ENCODE measurements at places on chromosomes 11 and 22.

DNA sequence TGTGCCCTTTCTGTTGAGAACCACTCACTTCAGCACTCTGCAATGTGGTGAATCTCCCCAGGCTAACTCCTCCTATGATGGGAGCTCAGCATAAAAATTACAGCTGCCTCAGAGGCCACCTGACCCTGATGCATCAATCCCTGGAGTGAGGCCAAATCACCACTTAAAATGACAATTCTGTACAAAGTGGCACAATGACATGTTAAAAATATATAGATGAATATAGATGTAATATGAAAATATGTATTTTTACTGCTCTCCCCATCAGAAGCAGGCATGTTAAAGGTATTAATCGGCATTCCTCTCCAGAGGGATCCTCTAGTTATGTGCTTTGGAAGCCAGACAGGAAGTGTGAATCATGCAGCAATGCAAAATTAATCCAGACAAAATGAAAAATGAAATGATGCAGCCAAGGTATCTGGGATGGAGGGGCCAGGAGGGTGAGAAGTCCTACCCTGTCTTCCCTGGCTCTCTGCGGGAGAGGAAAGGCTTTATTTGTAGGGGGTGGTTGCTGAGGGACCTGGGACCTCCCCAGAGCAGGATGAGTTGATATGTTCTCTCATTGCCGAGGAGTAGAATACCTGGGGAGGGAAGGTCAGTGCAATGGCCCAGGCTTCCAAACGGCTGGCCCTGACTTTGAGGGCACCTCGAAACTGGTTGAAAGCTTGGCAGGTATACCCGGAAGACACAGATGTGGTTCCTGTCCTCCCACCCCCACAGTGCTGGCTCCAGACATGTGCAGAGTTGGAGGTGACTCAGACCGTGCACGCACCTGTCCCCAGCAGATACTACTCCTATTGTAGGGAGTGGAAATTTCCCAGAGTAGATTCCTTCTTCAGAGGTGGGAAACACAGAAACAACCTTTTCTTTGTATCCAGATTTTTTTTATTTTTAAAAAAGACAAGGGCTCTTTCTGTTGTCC lies 347.9 kb upstream of the NCAM1 start:
- DNase-seq = no peak

- no peak for DNase-seq
These were observed 20.4 kb downstream of the CSF2RB start for GRCh38 chr22:36933629-36934417.

GRCh38 chr22:27620367-27621154 lies 181.0 kb downstream of the MN1 start:
- DNase-seq = no peak

- DNase-seq = no peak
These were observed 56.2 kb downstream of the SBF1 start for GRCh38 chr22:50418624-50419023.

- DNase-seq = no peak
These were observed 119.5 kb upstream of the LMO1 start for GRCh38 chr11:8383227-8383626.

- DNase-seq = no peak
These were observed 1.8 kb downstream of the SERGEF start for GRCh38 chr11:18010977-18011586.

DNA sequence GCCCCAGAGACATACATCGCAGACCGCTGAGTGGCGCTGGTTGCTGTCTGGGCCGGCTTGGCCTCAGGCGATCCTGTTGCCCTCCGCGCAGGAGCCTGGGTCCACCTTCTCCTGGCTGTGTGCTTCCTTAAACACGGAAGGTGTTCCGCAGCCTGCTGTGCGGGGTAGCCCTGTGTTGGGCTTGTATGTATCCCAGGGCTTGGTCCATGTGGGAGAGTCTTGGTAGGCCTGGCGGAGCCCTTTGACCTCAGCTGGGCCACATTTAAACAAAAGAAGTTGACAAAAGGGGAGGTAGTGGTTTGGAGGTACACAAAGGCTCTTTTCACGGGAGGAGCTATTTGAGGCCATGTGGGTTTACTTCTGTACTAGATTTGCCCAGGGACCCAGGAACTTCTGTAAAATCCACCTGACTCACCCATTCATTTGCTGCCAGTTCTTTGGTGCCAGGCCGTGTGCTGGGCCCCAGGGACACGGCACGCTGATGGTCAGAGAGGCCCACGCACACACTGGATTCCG lies 11.0 kb upstream of the GRAMD4 start:
- no peak for DNase-seq

GRCh38 chr11:47409440-47410369 lies 1.3 kb downstream of the SLC39A13 start:
- no peak for DNase-seq

- DNase-seq = no peak
These were observed 680.5 kb downstream of the BRD1 start for GRCh38 chr22:49147171-49147570.

GRCh38 chr11:68266936-68267880 lies 4.6 kb downstream of the C11orf24 start:
- no peak for DNase-seq

GRCh38 chr11:78548911-78549590 lies 25.6 kb downstream of the NARS2 start:
- no peak for DNase-seq

DNA sequence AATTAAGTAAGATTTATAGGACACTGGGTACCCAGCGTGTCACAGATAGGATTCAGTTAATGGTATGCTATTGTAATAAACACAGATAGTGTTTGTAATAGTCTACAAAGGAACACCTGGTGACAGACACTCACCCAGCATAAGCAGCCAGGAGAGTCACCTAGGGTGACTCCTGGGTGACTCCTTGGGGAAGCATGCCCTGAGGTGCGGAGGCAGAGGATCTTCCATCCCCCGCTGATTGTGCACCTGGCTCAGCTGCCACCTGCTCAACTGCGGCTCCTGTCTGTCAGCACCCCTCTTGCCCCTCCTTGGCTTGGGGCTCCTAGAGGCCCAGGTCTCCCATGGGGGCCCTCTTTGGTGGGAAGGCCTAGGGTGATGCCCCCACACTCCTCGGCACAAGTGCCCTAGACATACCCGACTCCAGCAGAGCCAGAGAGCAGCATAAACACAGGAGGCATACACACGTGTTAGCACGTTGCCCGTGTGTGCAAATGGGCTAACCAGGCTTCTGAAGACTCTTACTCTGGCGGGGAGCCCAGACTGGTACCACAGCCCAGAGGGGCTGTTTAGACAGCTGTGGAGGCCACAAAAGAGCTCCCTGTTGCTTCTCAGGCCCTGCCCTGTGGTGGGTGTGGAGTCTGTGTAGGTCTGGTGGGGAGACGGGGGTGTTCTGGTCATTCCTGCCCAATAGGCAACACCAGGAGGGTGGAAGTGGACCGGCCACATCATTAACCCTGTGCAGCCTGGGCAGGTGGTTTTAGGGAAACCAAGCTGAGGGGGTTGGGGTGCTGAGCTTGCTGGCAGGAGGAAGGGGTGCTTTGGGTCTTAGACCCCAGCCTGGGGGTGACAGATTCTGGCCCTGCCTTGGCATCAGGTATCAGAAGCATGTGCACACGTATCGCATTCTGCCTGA lies 3.0 kb downstream of the INPPL1 start:
- DNase-seq = no peak

DNA sequence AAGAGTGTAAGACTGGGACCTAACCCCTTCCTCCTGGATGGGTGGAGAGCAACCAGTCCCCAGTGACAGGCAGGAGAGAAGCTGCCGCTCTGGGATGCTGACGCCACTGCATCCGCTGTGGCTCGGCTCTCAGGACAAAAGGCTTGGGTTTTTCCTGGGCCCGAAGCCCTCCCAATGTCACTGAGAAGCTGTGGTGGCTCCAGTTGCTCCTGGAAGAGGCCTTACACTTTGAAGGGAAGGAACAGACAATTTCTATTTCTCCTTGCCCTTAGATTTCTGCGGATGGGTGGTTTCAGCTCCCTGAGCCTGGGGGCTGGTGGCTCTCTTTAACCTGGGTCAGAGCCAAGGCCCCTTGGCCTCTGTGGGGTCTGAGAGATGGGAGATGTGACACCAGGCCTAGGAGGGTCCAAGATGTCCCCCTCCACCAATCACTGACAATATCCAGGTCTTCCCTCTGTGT lies 21.4 kb downstream of the TPBGL start:
- DNase-seq = no peak

DNA sequence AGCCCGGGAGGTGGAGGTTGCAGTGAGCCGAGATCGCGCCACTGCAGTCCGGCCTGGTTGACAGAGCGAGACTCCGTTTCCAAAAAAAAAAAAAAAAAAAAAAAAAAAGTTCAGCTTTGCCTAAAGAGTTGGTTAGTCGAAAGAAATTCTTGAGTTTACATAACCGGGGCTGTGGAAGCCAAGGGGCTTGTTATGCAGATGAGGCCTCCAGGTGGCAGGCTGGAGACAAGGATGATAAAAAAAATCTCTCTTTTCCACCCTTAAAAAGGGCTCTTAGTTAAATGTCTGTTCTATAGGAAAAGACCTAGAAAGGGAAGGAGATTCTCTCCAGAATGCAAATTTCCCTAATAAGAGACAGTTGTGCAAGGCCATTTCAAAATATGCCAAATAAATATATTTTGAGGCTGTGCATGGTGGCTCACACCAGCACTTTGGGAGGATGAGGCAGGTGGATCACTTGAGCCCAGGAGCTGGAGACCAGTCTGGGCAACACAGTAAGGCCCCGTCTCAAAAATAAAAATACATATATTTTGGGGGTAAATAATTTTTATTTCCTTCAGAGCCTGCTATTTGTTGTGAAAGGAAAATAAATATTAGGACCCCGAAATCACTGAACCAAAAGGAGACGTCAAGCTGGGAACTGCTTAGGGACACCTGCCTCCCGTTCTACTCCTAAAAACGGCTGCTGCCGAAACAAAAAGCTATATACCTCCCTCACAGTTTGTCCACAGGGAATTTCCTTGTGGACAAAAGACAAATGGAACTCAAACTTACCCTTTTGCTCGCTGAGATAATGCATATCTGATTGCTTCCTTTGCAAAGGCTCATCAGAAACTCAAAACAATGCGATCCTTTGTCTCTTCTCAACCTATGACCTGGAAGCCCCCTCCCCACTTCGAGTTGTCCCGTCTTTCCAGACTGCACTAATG lies 2.4 kb upstream of the IFITM2 start:
- DNase-seq = no peak

DNA sequence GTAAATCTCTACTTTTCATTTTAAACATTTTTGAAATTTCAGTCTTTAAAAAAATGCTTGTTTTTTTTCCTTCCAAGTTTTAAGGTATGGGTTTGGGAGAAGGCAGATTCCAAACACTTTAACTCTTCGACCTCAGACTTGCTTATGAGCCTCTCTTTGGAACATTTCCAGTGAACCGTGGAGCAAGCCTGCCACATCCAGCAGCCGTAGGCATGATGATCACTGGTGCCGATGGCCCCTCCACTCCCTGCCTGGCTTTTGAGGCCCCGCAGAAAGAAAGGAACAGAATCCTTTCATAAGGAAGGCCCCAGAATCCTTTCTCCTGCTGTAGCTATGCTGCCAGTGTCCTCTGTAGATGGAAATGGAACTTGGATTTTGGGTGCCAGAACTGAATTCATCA lies 50.7 kb downstream of the BMAL1 start:
- DNase-seq = no peak
